ENCODE measurements at places on chromosomes 6 and 20.

- DNase-seq, result no peak
Observed at GRCh38 chr20:5789827-5790226, 39.6 kb downstream of the SHLD1 start.

- DNase-seq, result no peak
Observed at GRCh38 chr6:70707893-70708292, 40.2 kb downstream of the SMAP1 start.

DNA sequence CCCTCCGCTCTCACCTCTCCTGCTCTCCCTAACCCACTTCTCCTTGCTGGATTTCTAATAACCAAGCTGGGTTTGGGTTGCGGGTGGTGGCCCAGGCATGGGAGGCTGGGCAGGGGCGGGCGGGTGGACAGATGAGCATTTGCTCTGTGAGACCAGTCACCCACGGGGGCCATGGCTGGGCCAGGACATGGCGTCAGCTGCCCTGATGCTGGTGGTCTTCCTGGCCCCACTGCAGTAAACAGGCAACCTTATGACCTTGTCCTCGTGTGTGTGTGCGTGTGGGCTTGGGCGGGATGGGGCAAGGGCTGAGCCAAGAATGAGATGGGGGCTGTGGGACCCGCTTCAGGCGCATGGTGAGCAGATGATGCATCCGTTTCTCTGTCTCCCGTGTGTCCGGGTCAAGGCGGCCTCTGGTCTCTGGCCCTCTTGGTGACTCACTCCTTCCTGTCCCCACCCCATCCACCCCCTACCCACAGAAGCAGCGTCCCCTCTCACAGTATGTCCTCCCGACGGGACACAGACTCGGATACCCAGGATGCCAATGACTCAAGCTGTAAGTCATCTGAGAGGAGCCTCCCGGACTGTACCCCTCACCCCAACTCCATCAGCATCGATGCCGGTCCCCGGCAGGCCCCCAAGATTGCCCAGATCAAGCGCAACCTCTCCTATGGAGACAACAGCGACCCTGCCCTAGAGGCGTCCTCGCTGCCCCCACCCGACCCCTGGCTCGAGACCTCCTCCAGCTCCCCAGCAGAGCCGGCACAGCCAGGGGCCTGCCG, 41.4 kb upstream of the MYL9 start:
- DNase-seq, result no peak

GRCh38 chr20:63769891-63770474, 30.4 kb downstream of the SLC2A4RG start:
- DNase-seq, result no peak

DNA sequence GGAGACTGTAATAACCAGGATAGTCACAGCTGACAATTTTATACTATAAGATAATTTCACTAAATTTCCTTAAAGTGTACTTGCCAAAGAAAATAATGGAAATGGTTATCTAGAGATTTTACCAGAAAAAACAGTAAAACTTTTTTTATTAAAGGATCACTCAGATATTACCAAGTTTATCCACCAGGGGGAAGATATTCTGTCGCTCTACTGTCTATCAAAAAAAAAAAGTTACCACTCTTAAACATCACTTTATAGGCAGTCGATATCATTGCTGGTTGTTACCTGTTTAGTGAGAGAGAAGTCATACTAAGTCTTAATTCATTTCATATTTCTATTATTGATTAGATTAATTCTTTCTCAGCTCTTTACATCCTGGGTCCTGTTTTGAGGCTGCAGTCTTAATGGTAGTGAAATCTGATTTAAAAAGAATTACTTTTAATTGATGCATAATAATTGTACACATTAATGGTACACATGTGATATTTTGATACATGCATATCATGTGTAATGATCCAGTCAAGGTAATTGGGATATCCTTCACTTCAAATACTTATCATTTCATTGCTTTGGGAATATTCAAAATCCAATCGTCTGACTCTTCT, 18.9 kb downstream of the L3MBTL3 start:
- no peak for DNase-seq

All from GOT3 (cell line).